ENCODE measurements at places on chromosomes 11 and 22.

GRCh38 chr11:75706260-75706729 lies 11.3 kb upstream of the MOGAT2 start:
- DNase-seq = peak; percentile 50

- no peak for DNase-seq
Measured at GRCh38 chr11:117186431-117186761, 7.9 kb downstream of the SIDT2 start.

DNA sequence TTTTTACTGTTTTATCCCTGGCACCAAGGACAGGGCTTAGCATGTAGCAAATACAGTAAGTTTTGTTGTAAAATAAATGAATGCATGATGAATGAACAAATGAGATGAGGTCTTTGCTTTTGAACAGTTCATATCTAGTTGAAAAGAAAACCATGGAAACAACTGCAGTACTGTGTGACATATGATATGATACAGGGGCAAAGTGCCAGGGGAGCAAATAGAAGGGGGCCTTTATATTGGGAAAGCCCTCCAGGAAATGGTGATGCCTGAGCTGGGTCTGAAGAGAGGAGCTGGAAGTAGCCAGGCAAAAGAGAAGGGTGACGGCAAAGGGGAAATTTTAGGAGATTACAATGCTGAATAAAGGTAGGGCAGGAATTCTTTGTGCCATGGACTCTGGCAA lies 63.8 kb upstream of the UCP3 start:
- no peak for DNase-seq

GRCh38 chr22:20107951-20108756 lies 7.8 kb upstream of the RANBP1 start:
- DNase-seq = no peak

GRCh38 chr22:35330258-35330861 lies 30.7 kb downstream of the TOM1 start:
- peak; percentile 36 for DNase-seq

GRCh38 chr11:133985981-133986944 lies 29.5 kb upstream of the IGSF9B start:
- DNase-seq = no peak

GRCh38 chr11:119727523-119728151 lies 1.4 kb downstream of the NECTIN1 start:
- DNase-seq = no peak

GRCh38 chr11:59225017-59225416 lies 12.3 kb upstream of the MPEG1 start:
- no peak for DNase-seq

DNA sequence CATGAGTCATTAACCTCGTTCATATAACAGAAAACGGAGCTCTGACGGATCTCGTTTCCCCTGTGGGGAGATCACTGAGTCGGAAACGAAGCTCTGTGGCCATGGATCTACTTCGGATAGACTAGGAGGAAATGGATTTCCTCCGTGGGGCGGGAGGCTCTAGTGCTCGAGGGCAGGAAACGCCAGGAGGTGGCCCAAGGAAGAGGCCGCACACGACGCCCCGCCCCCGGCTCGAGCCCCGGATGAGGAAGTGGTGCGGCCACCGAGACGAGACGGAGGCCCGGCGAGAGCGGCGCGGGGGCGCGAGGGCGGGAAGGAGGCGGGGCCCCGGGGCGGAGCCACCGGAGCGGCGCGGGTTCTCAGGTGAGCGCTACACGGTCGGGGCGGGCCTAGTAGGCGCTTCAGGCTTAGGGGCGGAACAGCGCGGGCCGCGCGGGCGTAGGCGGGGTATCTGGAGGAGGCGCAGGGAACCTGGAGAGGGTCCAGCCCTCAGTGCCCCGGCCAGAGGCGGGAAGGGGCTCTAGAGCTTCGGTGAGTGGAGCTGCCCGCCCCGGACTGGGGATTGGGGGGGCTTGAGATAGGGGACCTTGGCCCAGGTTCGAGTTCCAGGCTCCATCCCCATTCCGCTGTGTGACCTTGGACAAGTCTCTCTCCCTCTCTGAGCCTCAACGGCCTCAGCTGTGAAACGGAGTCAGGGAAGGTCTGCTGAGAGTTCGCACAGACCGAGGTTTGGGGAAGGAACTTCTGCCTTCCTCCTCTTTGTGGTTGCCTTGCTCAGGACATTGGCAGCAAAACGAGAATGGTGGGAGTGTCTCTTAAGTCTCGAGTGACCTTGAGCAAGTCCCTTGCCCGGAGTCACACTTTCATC lies at the start of gene DEPDC5:
DEPDC5 (plus strand) TSS at position 386 of the 868 bp plus-strand sequence. CDS start 903 bp downstream, outside the sequence.
- DNase-seq = peak; percentile 97

- DNase-seq = peak; percentile 18
Measured at GRCh38 chr11:10304495-10305261, at the start of gene ADM. Gene ADM (plus strand): TSS chr11:10305073. CDS start chr11:10305701, 628 bp downstream.
